LoVo (cell line): ENCODE measurements at places on chromosomes 3 and 15.
A peak's percentile ranks its signal among the peaks of the same experiment; 100 is the strongest.

- DNase-seq = peak; percentile 33
These were observed 30.4 kb upstream of the ALDH1A3 start for GRCh38 chr15:100849021-100849854.

DNA sequence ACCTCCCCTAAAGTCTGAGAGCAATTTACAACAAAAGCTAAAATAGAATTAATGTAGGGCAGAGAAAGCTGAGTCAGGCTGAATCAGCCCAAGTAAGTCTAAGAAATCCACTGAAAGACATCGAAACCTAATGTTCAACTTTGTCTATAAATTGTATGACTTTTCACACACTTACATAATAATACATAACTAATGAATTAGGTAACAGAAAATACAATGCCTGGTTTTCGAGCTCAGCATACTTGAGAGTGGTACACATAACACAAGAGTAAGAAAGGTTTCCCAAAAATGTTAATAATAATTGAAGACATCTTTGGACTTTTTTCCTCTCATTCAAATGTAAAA, 55.3 kb upstream of the VGLL4 start:
- no peak for DNase-seq

- no peak for DNase-seq
These were observed 469.6 kb downstream of the SI start for GRCh38 chr3:164608554-164609276.

- DNase-seq = no peak
These were observed 179.9 kb upstream of the THBS1 start for GRCh38 chr15:39400821-39401550.

- DNase-seq = no peak
These were observed 107.7 kb upstream of the RAD18 start for GRCh38 chr3:9070961-9071360.

DNA sequence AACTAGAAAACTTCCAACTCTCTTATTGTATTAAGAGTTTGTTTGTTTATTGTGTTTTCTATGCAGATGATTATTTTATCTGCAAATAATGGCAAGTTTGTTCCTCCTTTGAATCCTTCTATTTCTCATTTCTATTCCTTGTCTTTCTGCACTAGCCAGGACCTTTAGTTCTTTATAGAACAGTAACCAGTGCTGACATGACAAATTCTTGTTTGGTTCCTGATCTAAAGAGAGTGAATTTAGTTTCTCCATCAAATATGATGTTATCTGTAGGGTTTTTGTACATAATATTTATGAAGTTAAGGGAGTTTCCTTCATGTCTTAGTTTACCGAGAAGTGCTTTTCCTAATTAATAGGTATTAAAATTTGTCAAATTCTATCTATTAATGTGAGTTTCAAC, 100.8 kb upstream of the STRIT1 start:
- no peak for DNase-seq

DNA sequence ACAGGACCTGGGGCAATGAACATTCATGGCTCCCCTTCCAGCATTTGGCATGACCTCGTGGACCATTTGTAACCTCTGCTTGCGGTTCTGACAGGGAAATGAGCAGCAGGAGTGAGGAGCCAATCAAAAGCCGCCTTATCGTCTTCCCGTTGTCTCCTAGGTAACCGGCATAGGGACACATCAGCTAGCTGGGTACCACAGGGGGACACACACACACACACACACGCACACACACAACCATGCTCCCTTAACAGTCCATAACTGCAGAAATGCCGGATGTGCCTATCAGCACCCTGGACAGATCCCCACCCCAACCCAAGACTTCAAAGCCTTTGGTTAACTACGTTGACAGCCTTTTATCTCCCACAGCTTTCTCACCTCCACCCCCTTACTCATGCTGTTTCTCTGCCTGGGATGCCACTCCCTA, 53.4 kb upstream of the CCDC174 start:
- DNase-seq = peak; percentile 22

GRCh38 chr3:122322095-122323075, 2.7 kb upstream of the CSTA start:
- no peak for DNase-seq

- no peak for DNase-seq
These were observed 50.9 kb downstream of the RGMA start for GRCh38 chr15:93037820-93038705.

DNA sequence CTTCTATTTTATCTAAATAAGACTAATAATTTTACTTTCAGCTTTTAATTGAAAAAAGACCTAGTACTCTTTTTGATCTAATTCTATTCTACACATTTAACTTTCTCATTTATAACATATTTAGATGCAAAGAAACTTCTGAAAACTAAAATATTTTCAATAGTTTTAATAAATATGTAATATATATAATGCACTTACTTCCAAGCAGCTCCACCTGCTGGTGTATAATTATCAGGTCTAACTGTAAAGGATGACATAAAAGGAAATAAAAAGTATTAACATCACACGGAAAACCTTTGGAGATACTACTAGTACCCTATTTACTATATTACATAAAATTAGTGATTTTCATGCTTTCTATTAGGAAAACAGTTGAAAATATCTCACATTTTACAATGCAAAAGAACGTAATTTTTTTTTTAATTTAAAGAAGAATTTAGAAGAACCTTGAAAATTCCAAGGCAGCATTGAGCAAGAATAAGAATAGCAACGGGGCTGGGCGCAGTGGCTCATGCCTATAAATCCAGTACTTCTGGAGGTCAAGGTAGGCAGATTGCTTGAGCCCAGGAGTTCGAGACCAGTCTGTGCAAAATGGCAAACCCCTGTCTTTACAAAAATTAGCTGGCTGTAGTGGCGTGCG, 10.2 kb downstream of the PLSCR5 start:
- DNase-seq = no peak

DNA sequence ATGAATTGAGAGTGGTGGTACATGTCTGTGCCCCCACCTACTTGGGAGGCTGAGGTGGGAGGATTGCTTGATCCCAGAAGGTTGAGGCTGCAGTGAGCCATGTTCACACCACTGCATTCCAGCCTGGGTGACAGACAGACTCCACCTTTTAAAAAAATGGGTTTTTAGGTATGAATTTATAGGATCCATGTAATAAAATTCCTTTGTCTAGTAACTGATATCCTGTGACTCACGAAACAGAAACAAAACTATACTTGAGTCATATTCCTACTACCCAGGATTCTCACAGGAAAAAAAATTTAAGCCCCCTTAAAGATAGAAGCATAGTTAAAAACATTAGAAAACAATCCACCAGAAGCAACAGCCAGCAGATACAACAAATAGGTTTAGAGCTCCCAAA, 10.0 kb upstream of the CRTC3 start:
- no peak for DNase-seq

GRCh38 chr15:43093026-43093425, 12.8 kb downstream of the UBR1 start:
- DNase-seq = no peak
